ENCODE measurements at places on chromosomes 2 and 18.

DNA sequence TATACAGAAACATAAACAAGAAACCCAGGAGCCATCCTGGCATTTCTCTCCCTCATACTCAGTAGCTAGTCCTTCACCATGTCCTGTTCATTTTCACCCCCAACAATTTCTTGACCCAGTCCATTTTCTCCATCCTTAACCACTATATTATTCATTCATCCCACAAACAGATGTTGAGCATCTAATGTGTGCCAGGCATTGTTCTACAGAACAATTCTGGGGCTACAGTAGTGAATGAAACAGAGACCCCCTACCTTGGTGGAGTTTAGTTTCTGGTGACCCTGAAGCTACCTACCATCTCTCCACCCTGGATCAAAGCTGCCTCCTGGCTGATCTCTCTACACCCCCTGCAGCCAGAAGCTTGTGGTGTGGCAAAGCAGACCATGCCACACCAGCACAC is 27.5 kb upstream of the BZW1 start:
- H3K4me3 ChIP-seq, result no peak overlapping the region
- H3K36me3 ChIP-seq, result no peaks in the 10 kb centered on the region
- no peak for DNase-seq
- H3K27ac ChIP-seq, result no peak overlapping the region
- H3K4me1 ChIP-seq, result no peaks in the 10 kb centered on the region

GRCh38 chr2:197358931-197359330 is 48.4 kb upstream of the ANKRD44 start:
- H3K27me3 ChIP-seq, result no peaks in the 10 kb centered on the region
- H3K36me3 ChIP-seq, result no peaks in the 10 kb centered on the region
- H3K4me1 ChIP-seq, result no peaks in the 10 kb centered on the region
- no peak overlapping the region for H3K4me3 ChIP-seq

DNA sequence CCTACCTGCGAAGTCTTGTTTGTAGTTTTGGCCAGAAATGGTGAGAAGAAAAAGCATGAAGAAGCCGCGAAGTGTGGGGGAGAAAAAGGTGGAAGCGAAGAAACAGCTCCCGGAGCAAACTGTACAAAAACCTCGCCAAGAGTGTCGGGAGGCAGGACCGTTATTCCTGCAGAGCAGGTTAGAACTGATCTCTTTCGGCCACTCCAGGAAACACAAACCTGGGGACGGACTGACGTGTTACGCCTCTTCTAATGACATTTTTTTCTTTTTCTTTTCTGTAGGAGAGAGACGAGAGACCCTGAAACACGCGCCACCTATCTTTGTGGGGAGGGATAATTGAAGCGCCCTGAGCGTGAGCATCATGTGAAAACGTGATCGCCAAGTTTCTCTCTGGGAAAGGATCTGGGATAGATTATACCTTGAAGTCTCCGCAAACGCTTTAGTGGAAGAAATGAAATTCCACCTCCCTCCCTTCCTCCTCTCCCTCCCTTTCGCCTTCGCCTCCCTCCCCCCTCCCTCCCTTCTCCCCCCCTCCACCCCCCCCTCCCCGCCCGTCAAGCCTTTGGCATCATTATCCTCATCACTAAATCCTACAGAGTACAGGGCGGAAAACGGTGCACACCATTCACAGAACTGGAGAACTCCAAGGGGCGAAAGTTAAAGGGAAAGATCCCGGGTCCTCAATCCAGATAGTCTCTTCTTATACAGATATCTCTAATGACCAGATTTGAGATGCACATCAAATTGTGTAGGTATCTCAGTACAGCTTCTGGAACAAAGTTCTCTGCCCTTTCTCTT is at the start of gene ZEB2:
ZEB2 (minus strand) TSS at position 186 of the 798 bp plus-strand sequence. CDS start 2,769 bp downstream, outside the sequence.
- H3K27ac ChIP-seq, result peak within 1 kb of the TSS; percentile 72
- H3K4me3 ChIP-seq, result peak within 1 kb of the TSS; percentile 78
- peak; percentile 68 for DNase-seq

- H3K4me3 ChIP-seq, result no peak overlapping the region
- no peaks in the 10 kb centered on the region for H3K4me1 ChIP-seq
- H3K36me3 ChIP-seq, result no peaks in the 10 kb centered on the region
- no peaks in the 10 kb centered on the region for H3K27me3 ChIP-seq
- H3K27ac ChIP-seq, result no peak overlapping the region
These were observed 118.9 kb upstream of the ARL5A start for GRCh38 chr2:151946899-151947812.

- no peaks in the 10 kb centered on the region for H3K36me3 ChIP-seq
- peak; percentile 35 for DNase-seq
- no peaks in the 10 kb centered on the region for H3K4me1 ChIP-seq
- H3K27me3 ChIP-seq, result peaks cover 5% of the 10 kb centered on the region
- no peak overlapping the region for H3K27ac ChIP-seq
These were observed 54.1 kb downstream of the C1QL2 start for GRCh38 chr2:119104414-119104813.

DNA sequence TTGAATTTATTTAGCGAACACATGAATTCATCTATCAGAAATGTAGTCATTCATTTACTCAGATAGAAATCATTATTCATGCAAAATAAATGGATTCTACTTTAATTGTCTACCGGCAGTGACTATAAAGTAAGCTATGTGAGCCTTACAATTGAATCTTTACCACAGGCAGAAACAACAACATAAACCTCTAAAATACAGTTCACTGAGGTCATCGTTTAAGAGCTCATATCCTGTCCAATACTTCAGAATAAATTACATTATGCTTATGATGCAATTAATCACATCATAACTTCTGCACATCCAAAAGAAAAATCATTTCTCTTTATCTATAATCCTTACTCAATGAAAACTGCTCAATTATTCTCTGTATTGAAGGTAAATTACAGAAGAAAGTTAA is 244.7 kb downstream of the HNMT start:
- DNase-seq, result no peak
- H3K4me3 ChIP-seq, result no peak overlapping the region
- H3K36me3 ChIP-seq, result no peaks in the 10 kb centered on the region

- DNase-seq, result no peak
- H3K4me1 ChIP-seq, result peaks cover 8% of the 10 kb centered on the region
- no peak overlapping the region for H3K27ac ChIP-seq
- no peak overlapping the region for H3K4me3 ChIP-seq
- no peaks in the 10 kb centered on the region for H3K36me3 ChIP-seq
- no peaks in the 10 kb centered on the region for H3K27me3 ChIP-seq
These were observed 137.4 kb downstream of the MC4R start for GRCh38 chr18:60235164-60235563.
